CD8-positive, alpha-beta memory T cell (primary cell): ENCODE measurements at places on chromosomes 1 and 21.

DNA sequence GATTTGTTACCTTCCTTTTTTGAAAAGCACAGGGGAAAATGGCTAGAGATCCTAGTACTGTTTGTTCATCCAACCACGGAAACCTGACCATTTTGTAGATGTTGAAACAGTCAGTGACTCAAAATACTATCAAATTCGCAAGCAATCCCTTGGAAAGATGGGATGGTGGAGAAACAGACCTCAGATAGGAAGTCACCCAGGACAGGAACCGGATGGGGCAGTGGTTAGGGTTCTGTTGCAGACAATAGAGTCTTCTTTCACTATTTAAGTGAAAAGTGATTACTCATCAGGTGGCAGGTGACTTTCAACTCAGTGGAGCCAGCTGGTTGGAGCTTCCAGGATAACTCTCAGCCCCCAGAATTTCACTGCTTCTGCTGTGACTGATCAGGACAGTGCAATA lies 17.0 kb downstream of the LHX4 start:
- peak; percentile 0 for DNase-seq

DNA sequence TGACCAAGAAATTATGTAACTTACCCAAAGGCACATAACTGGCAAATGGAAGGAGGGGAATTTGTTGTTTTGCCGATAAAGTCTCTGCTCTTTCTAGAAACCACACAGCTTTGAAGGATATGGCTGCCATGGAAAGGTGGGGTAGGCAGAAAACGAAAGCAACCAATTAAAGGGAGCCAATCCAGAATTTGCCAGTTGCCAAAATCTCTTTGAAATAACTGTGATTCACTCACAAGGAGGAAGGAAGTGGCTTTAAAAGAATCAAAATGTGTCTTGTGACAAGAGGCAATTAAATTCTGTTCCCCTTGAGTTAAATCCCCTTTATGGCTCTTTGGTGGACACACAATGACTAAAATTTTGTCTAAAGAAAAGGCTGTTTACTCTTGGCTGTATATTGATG lies 61.2 kb upstream of the CCDC190 start:
- DNase-seq: no peak

DNA sequence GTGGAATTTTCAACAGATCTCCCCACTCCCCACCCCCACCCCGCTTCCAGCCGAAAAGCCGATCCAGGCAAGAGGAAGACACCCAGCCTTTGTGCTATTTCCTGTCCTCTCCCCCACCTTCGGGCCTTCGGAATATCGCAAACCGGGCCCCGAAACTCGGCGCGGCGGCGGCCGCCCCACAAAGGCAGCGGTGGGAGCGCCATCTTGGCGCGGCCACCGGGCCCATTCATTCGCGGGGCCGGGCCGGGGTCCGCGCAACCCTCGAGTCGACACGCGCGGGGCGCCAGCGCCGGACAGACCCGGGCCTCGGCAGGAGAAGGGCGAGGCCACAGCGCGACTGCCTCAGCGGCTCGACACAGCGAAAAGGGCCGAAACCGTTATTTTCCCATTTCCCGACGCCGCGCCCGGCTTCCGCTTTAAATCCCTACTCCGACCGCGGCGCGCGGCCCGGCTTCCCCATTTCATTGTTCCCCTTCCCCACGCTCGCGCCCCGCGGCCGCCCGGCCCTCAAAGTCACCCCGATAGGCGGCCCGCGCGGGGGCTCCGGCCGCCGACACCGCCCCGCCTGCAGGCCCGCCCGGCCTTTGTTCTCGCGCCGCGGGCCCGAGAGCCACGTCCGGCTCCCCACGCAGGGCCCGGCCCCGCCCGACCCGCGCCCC lies 911 bp downstream of the GNB1 start:
- peak; percentile 37 for DNase-seq

GRCh38 chr1:28180306-28181305 lies 4.1 kb upstream of the PTAFR start:
- DNase-seq: no peak

DNA sequence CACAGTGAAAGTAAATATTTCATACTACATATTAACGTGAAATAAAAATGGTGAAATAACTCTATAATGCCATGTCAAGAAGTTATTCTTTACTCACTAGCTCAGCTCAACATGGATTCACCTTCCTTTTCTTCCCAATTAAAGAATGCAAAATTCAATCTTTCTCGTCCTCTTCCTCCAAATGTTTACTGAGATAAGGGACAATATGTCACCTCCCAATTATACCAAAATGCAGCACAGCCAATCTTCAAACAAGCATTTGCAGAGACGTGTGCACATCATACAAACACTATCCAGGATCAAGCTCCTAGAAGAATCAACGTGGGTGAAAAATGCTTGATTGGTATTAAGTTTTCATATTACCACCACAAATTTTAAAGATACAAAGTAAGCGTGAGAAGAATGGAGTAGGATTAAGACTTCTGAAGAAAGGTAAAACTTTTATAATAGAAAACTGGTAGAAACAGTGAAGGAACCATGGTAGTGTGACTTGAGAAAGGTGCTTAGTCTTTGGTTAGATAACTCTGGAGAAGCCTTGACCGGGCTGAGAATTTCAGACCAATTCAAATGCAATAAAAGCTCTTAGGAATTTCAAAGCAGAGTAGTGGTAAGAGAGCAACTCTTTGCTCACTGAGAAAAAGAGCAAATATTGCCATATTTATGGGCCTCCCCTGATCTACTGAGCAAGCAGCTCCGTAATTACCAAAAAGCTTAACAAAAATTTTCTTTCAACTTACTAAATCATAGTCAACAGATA lies 7.2 kb downstream of the PTP4A2 start:
- DNase-seq: no peak

GRCh38 chr1:53654216-53655210 lies 84.5 kb downstream of the GLIS1 start:
- no peak for DNase-seq

GRCh38 chr1:155107309-155108264 lies 20.1 kb upstream of the EFNA1 start:
- no peak for DNase-seq

- DNase-seq: peak; percentile 39
These were observed 16.7 kb downstream of the ALX3 start for GRCh38 chr1:110053552-110054428.

- no peak for DNase-seq
These were observed 37.4 kb downstream of the PRKACB start for GRCh38 chr1:84181350-84182005.

GRCh38 chr1:198498881-198499280 lies 41.6 kb downstream of the ATP6V1G3 start:
- DNase-seq: no peak

- no peak for DNase-seq
These were observed 7.6 kb downstream of the NHLH1 start for GRCh38 chr1:160374306-160375110.

- peak; percentile 51 for DNase-seq
These were observed 2.5 kb upstream of the ATF6 start for GRCh38 chr1:161763522-161764098.

DNA sequence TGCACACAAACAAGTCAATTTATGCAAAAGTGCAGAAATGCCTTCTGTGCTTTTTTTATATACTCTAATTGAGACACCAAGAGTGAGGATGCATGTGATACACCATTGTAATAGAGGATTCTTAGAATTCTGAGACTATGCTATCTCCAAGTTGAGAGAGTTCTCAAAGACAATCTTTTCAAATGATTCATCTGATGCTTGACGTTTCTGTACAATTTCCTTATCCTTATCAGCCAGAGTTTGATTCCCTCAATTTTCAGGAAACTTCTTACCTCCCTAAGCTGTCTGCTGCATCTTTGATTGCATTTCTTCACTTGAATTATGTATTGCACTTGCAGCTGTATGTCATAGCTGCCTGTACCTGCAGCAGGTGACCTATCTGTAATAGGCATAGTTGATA lies 211.3 kb upstream of the SPAG17 start:
- no peak for DNase-seq

DNA sequence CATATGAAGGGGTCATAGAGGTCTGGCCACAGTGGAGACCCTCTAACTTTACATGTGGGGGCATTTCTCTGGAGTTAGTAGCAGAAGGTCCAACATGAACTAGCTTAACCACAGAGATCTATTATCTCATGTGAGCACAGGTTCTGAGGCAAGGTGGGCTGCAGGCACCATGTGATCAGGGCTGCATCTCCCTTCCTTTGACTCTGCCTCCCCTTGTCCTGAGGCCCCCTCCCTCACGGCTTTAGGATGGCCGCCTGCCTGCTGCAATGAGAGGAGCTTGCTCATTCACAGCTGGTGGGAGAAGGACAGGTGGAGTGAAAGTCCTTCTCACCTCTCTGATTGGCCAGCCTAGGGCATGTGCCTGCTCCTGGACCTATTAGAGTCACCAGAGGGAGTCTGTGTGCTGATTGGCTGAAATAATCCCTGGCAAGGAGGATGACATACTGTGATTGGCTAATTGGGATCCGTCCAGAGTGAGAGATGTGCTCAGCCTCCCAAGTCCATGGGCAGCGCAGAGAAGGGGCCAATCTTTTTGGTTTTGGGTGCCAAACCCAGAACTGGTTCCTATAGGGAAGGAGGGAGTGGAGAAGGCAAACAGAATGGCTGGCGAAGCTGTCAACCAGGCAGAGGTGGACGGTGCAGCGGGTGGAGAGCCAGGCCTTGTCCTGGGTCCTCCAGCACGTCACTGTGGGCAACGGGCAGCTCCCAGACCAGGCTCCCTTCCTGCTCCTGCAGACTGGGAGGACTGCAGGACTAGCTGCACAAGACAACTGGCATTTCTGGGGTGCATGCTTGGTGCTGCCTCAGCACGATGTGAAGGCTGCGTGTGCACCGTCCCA lies 39.4 kb upstream of the C1orf174 start:
- DNase-seq: no peak

GRCh38 chr1:33387625-33388024 lies 43.3 kb downstream of the PHC2 start:
- DNase-seq: no peak

GRCh38 chr1:155909894-155910293 lies 1.3 kb downstream of the RIT1 start:
- DNase-seq: no peak

DNA sequence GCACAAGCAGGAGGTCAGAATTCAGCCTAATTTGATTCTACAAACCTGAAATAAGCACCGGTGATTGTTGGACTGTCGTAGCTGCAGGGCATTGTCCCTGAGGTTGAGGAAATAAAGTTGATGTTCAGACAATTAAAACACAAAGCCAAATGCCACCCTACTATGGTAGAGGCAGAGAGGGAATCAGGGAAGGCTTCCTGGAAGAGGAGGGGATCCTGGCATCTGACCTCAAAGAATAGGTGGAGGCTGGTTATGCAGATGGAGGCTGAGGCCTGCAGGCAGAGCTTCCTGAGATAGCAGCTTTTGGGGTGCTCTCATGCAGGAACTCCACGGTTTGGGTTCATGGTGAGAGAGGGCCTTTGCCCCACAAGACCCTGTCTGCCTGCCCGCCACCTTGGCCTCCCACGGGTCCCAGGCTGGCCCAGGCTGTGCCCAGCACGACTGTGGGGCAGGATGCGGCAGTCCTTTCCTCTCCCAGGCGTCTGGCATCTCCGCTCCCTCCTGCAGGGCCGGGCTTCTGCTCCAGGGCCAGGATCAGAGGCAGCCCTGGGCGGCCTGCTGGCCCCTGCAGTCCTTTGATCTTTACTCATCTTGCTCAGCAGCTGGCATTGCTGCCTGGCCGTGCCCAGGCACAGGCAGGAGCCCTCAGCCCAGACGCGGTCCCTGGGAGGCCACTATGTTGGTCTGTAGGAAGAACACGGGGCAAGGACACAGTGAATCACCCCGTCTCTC lies 134.1 kb upstream of the VAMP3 start:
- no peak for DNase-seq

GRCh38 chr1:89732643-89733222 lies 88.1 kb upstream of the LRRC8D start:
- DNase-seq: no peak

DNA sequence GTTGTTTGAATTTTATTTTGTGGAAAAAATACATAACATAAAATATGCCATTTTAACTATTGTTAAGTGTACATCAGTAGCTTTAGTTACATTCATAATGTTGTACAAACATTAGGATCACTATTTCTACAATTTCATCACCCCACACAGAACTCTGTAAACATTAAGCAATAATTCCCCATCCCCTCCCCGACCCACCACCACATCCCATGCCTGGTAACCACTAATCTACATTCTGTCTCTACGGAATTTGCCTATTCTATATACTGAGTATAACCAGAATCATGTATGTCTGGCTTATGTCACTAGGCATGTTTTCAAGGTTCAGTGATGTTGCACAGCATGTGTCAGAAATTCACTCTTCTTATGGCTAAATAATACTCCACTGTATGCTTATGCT lies 47.7 kb downstream of the CDC42BPA start:
- DNase-seq: no peak

DNA sequence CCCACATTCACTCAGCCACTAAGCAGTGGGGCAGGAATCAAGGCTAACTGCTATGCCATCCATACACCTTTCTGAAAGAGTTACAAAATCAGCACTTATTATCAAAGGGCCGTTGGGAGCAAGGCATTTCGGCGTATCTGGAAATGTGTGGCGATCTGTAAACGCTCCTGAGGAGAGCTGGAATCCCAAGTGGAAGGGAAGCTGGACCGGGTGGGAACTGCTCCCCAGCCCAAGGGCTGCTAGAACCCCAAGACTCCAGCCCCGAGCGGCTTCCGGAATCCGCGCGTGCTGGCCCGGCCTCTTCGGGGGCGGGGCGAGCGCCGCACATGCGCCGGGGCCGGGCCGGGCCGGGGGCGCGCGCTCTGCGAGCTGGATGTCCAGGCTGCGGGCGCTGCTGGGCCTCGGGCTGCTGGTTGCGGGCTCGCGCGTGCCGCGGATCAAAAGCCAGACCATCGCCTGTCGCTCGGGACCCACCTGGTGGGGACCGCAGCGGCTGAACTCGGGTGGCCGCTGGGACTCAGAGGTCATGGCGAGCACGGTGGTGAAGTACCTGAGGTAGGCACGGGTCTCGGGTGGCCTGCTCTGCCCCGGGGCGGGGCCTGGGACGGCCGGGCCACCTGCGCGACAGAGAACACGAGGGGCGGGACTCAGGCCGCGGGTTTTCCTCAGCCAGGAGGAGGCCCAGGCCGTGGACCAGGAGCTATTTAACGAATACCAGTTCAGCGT lies at the start of gene NAXE:
Gene NAXE, plus strand, starts transcription at position 345 of the 726 bp plus-strand sequence. Its CDS starts 29 bp downstream, at position 374.
- peak; percentile 64 for DNase-seq

GRCh38 chr1:68128820-68129219 lies 78.4 kb upstream of the DIRAS3 start:
- DNase-seq: no peak

DNA sequence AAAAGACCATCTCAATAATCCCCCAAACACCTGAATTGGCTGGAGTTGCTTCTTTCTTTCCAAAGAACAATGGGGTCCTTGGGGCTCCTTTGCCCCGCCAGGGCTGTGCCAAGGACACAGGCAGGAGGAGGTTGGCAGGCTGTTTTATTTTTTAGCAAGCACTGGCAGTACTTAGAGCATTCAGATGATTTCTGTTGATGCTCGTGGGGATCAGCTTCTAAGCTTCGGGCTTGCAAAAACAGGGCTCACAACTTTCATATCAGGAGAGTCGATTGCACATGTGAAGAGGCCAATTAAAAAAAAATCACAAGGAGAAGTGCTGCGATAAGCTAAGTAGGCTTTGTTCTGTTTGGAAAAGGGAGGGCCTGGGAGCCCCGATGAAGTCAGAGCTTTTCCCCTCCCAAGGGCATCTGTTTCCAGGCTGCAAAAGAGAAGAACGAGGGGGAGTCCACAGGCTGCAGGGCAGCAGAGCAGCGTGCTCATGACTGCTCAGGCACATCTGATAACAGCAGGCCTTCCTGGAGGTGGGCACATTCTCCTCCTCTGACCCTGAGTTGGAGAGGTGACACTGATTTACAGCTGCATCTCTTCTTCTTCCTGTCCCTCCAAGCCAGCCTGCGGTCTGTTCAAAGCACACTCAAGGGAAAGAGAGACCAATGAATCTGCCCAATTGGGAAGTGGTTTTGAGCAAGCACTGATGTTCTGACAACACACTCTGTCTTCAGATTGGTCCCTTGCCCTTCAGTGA lies 27.3 kb upstream of the BCAR3 start:
- DNase-seq: no peak

- no peak for DNase-seq
These were observed 1.4 kb upstream of the DENND2C start for GRCh38 chr1:114671011-114671938.
